NCI-H774 (cell line): ENCODE measurements at places on chromosomes 4 and X.

DNA sequence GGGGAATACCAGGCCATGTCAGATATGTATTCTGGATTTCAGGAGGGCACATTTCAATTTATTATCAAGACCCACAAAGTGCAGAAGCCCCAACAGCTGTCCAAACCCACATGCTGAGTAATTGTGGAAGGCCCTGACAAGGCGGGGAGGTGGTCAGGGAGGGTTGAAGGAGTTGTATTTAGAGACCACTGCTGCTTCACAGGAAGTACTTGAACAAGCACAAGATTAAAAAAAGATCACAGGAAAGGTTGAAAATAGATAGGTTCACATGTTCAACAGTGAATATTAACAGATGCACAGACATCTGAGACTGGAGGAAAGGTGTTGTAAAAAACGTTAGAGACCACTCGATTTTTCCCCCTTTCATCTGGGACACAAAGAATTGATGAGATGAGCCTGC is 17.9 kb downstream of the ATP8A1 start:
- DNase-seq: no peak

DNA sequence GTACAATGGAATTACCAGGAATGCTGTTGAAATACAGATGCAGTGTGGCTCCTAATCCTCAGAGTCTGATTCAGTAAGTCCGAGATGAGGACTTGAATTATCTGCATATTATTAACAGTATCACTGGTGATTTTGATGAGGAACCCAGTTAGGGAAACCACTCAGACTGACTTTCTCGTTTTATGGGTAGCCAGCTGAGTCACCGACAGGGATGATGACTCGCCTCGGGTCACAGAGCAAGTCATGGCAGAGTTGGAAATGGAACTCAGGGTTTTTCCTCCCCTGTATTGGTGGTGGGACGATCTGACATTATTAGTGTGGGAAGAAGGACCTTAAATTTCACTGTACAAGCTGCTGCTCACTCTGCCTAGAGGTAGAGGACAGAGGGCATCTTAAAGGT is 51.3 kb downstream of the RTL9 start:
- DNase-seq: no peak

DNA sequence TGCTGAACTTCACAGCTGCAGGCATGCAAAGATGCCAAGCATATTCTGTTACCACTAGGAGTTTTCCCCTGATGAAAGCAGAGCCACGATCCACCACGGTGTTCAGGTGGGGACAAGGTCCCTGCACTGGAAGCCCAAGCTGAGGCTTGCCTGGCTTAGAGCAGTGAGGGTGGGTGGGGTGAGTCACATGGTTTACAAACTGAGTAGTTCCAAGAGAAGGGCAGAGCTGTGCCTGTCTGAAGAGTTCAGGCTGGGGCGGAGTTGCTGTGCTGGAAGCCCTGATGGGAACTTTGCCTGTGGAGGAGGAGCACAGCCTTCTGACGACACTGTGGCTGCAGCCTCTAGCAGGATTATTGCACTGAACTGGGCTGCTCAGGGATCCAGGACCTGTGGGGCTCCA is 45.5 kb downstream of the FAM9B start:
- DNase-seq: no peak

GRCh38 chrX:119738742-119739141 is 19.6 kb upstream of the SOWAHD start:
- no peak for DNase-seq

- no peak for DNase-seq
These were observed 10.9 kb upstream of the MAN2B2 start for GRCh38 chr4:6563935-6564645.

DNA sequence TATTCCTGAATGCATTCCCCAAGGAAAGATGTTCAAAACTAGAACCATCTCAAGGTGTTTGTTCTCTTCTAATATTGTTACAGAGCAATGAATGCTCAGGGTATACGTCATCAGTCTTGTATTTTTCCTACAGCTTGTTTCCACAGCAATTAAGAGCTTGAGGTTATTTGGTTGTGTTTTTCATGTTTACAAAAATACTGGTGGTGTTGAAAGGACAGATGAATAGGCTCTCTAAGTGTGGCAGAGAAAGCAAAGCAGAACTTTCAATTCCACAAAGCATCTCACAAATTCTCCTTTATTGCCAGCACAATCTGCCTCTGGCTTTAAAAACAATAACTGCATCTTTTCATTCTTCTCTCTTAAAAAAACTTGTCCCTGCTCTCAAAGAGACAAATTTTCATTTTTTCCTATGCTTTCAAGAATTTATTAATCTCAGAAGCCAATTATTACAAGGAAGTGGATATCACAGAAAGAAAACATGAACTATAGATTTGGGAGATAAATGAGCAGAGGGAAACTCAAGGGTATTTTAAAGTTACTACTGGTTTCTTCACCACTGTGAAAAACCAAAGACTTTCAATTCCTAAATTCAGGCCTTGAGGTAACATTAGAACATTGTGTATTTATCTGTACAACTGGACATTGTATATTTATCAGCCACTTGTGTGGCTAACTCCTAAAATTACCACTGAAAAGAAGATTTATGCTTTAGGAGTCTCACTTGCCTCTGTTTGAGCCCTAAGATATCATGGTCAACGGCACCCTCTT is 49.2 kb downstream of the DDX53 start:
- no peak for DNase-seq

- no peak for DNase-seq
These were observed 55.0 kb upstream of the TADA2B start for GRCh38 chr4:6988016-6988715.

DNA sequence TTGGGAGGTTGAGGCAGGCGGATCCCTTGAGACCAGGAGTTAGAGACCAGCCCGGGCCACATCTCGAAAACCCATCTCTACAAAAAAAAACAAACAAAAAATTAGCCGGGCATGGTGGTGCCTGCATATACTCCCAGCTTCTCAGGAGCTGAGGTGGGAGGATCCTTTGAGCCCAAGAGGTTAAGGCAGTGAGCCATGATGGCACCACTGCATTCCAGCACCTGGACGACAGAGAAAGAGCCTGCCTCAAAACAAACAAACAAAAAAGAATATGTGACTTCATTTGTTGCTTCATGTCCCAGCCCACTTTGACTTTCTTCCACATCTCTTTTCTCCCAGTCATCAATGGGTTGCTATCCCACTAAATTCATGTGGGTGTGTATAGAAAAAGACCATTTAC is 79.7 kb downstream of the BCOR start:
- no peak for DNase-seq

DNA sequence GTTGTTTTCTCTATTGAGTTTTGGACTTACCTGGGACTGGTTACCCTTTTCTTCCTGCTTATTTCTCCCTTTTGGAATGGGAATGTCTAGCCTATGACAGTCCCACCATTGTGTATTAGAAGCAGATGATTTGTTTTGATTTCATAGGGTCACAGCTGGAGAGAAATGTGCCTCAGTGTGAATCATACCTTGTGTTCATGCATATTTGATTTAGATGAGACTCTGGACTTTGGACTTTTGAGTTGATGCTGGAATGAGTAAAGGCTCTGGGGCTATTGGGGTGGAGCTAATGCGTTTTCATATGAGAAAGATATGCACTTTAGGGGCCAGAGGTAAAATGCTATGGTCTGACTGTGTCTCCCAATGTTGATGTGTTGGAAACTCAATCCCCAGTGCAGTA is 30.5 kb upstream of the TEX13C start:
- DNase-seq: no peak

DNA sequence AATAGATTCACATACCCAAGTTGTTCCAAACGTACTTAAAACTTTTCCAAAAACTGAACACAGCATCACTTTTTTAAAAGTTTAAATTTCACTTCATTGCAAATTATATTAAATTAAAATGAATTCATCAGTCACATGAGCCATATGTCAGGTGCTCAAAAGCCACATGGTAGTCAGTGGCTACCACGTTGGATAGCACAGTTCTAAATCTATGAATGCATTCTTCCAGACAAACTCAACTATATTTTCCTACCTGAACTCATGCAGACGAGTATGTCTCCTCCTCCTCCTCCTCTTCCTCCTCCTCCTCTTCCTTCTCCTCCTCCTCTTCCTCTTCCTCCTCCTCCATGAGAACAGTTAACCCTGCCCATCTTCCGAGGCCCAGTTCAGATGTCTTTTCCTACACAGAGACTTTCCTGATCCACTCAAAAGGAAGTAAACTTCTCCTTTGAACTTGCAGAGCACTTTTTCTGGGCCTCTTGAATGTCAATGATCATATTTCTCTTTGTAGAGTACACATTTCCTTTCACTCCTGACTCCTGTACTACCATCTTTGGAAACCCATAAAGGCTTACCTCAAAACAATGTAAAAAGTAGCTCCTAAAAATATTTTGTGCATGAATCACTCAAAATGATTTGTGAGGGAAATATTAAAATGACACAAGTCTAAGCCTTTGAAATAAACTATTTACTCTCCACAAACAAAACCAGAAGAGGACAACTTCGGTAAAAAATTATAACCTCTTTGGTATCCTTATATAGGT is 172.6 kb downstream of the AMELX start:
- DNase-seq: no peak

DNA sequence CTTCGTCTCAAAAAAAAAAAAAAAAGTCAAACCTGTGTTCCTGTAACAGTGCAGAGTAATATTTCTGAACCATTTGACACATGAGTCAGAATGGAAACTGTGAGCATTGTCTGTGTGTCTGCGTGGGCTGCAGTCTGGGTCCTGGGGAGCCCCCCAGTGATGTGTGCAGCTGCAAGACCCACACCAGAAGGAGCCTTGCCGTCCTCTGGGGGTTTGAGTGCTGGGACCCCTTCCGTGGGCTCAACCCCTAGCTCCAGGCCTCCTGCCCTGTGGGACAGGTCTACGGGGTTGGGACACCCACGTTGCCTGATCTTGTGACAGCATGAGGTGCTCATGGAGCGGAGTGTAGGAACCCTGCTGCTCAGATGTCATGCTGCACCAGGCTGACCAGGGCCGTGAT is 43.7 kb downstream of the DDX3X start:
- DNase-seq: no peak

DNA sequence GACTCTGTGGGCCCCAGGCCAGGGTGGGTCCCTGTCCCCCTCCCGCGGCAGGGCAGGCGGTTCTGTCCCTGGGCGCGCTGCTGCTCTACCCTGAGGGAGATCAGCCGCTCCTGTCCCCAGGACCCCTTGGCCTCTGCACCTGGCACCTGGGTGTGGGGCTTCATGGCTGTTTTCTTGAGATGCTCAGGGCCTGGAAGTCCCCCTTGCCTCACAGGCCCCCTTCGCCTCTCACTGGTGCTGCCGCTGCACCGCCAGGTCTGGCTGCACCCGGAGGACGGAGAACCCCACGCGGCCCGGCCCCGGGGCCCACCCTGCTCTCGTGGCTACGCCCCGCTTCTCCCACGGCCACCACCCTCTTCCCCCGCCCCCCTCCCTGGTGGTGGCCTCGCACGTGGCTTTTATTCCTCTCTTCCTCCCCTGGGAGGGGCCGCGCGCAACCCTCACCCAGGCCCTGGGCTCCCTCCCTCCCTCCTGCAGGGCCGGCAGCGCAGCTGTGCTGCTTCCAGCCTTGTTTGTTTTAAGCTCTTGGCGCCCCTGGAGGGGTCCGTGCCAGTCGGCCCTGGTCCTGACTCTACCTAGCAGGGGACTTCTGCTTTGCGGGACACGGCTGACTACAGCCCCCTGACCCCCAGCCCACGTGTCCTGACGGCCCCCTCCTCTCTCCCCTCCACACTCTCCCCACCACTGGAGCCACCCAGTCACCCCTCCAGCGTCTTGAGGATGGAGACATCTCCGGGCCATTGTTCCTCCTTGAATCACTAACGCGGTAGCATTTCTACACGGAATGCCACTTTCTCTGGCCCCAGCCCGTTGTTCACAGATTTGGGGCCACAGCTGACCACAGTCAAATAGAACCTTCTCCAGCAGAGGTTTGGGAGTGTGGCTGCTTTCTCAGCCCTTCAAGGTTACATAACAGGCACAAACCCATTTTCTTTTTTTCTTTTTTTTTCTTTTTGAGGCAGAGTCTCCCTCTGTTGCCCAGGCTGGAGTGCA is 20.6 kb upstream of the CLDN24 start:
- DNase-seq: no peak

GRCh38 chr4:7466904-7467303 is 32.2 kb upstream of the PSAPL1 start:
- no peak for DNase-seq

DNA sequence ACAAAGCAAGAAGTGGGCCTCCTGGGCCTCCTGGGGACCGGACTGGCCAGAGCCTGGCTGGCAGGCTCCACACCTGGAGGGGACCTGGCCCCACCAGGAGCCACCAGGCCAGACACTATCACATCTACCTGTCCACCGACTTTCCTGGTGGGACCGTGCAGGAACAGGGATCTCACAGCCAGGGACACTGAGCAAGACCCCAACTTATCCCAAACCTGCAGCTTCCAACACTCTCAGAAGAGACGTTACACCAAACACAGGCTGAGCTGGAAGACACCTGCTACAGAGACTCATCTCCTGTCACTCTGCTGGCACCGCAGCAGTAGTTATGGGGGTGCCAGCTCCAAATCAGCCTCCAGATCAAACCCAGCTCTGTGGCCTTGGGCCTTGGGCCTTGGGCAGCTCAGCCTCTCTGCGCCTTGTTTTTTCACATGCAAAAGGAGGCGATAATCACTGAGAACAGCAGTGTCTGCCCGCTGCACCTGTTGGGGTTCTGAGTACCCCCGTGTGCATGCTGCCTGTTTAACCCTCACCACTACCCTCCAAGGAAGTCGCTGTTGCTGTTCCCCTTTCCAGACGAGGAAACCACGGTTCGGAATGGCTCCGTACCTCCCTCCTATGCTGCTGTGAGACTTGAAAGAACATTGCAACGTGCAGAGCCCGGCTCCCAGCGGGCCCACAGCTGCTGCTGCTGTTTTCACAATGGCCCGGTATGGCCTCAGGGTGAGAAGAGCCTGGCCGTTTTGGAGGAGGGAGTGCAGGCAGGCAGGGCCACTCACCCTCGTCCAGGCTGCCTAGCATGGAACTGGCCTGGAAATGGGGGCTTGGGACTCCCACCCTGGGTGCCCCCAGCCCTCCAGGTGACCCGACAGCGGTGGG is 69.6 kb downstream of the ADRA2C start:
- no peak for DNase-seq

- no peak for DNase-seq
These were observed 33.2 kb downstream of the STAG2 start for GRCh38 chrX:123994730-123995129.

GRCh38 chr4:1972414-1972813 is 36.4 kb downstream of the NELFA start:
- no peak for DNase-seq

DNA sequence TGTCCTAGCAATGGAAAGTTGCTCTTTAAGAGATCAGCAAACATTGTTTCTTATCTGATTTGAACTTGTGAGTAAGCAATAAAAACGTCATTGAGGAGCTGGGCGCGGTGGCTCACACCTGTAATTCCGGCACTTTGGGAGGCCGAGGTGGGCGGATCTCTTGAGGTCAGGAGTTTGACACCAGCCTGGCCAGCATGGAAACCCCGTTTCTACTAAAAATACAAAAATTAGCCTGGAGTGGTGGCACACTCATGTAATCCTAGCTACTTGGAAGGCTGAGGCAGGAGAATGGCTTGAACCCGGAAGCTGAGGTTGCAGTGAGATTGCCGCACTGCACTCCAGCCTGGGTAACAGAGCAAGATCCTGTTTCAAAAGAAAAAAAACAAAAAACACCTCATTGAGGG is 11.2 kb upstream of the PLAC8 start:
- no peak for DNase-seq

- peak; percentile 52 for DNase-seq
These were observed 490.6 kb downstream of the IL15 start for GRCh38 chr4:142126890-142127497.

GRCh38 chrX:64204252-64204651 is 1.3 kb downstream of the AMER1 start:
- DNase-seq: no peak

GRCh38 chrX:152632445-152633097 is 5.1 kb upstream of the GABRQ start:
- peak; percentile 30 for DNase-seq
